ENCODE measurements at places on chromosomes 2 and 18.

GRCh38 chr2:143083636-143084035, 45.6 kb upstream of the ARHGAP15 start:
- DNase-seq, result no peak

GRCh38 chr18:69882965-69883668, 64.6 kb downstream of the CD226 start:
- no peak for DNase-seq

GRCh38 chr18:75249672-75250470, 39.3 kb downstream of the TSHZ1 start:
- no peak for DNase-seq

GRCh38 chr2:148430101-148430500, 214.4 kb upstream of the EPC2 start:
- no peak for DNase-seq

GRCh38 chr2:29620890-29621289, 300.5 kb downstream of the ALK start:
- DNase-seq, result no peak

DNA sequence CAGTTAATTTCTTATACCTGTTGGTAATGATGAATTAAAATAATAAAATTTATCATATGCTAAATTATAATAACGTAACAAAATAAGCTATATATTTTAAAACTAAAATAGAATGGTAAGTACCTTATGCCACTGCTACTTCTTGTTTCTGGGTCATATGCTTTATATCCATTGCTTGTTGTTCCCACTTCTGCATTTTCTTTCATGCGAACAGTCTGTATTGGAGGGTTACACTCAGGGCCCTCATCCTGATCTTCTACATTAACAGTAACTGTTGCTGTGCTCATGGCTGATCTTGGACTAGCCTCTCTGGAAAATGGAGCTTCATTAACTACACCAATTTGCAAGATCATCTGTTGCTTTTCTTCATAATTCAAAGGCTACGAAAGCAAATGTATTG, 22.2 kb downstream of the DSC2 start:
- DNase-seq, result no peak

GRCh38 chr18:23811176-23811575, 121.9 kb downstream of the LAMA3 start:
- DNase-seq, result no peak

DNA sequence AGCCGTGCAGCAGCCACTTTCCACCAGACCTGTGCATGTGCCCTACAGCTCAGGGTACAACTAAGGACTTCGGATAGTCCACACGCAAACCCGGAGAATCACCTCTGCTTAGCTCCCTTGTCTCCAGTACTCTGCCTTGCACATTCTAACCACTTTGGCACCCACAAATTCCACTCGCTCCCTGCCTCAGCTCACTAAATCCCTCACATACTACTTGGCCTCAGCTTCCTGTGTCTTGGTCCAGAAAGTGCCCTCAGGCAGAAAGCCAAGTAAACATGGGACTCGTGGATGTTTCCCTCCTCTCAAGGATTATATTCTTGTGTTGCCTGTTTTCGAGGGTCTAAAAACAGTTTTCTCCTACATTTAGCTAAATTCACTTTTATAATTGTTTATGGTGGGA, 157.8 kb upstream of the DAPL1 start:
- no peak for DNase-seq

DNA sequence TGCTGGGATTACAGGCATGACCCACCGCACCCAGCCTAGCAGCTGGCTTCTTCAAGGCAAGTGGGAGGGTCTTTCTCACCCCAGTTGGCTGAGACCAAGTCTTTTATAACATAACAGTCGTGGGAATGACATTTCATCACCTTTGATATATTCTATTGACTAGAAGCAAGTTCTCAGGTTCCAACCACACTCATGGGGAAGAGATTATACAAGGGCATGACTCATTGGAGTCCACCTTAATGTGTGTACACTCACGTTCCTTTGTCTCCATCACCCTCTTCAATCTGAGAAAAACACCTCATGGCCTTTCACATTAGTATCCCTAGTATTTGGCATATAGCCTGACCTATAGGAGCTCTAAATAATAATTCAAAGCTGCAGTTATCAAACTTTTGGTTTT, 2.8 kb upstream of the BBS5 start:
- no peak for DNase-seq

- no peak for DNase-seq
These were observed 1357.5 kb upstream of the CELF4 start for GRCh38 chr18:38923126-38923525.

DNA sequence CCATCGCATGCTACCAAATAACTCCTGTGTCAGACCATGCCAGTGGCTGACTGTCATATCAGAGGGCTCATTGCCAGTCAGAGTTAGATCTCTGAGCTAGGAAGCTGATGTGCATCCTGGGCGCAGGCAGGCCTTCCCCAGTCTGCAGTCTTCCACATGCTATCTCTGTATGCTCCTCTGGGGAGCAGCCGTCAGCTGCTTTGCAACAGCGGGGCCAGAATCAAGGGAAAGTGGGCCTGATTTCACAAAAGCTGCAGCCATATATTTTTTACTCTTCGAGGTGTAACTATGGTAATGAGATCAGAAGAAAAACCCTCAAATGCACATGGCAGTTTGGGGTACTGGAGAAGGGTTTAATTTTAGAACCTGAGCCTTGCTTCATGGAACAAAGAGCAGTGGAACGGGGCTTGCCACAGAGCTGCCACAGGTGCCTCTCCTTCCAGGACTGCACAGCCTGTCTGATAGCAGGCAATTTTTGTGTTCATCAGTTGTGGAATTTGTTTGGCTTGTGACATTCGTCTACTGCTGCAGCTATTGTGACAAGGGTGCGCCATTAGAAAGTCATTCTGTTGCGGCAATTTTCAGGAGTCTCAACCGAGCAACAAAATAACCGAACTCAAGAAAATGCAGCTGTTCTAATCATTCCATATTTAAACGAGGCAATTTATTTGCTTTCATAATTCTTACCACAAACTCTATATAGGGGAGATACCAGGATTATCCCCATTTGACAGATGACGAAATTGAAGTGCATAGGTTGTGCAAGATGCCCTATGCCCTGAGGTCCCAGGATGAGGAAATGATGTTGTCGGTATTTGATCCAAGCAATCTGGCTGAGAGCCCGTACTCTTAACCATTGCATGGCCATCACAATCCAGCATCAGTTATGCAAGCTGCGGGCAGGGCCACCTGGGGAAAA, 109.6 kb upstream of the CYRIA start:
- DNase-seq, result no peak

DNA sequence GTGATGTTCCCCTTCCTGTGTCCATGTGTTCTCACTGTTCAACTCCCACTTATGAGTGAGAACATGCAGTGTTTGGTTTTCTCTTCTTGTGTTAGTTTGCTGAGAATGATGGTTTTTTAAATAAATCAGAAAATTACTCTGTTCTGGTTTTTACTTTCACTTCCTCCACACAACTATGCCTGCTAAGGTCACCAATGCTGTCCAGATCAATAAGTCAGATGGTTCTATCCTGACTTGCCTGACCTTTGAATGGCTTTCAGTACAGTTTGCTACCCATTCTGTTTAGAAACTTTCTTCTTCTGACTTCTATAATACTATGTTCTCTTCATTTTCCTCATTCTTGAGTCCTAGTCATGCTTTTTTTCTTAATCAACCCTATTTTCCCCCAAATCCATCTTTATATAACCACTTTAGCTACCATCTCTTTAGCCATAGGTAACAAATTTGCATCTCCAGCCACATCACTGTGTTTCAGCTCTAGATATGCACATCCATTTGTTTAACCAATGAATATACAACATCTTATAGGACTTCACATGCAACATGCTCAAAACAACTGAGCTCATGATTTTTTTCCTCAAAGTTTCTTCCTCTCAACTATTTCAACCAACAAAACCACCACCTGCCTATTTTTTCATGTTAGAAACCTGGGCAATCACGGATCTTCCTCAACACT, 58.8 kb upstream of the SLC38A11 start:
- DNase-seq, result no peak

- DNase-seq, result no peak
These were observed 339.7 kb upstream of the SLC14A2 start for GRCh38 chr18:45275367-45276113.

GRCh38 chr18:77567205-77567604, 317.6 kb downstream of the GALR1 start:
- DNase-seq, result no peak

- no peak for DNase-seq
These were observed 75.5 kb downstream of the ASB1 start for GRCh38 chr2:238502088-238502810.

DNA sequence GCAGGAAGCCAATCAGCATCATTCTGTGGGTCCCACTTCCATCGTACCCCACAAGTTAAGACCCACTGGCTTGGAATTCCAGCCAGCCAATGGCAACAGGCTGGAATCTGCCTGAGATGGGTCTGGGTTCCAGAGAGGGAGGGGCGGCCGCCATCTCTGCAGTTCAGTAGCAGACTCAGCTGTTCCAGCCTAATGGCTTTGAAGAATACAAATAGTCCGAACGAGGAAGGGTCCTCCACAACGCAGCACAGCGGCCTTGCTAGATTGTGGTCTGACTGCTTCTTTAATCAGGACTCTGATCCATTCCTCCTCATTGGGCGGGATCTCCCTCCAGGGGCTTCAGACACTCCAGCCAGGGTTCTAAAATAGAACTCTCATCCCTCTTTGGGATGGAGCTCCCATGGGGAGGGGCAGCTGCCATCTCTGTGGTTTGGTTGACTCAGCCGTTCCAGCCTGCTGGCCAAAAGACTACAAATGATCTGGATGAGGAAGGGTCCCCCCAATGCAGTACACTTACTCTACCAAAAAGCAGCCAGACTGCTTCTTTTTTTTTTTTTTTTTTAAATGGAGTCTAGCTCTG, 42.7 kb upstream of the PAIP2B start:
- DNase-seq, result no peak

DNA sequence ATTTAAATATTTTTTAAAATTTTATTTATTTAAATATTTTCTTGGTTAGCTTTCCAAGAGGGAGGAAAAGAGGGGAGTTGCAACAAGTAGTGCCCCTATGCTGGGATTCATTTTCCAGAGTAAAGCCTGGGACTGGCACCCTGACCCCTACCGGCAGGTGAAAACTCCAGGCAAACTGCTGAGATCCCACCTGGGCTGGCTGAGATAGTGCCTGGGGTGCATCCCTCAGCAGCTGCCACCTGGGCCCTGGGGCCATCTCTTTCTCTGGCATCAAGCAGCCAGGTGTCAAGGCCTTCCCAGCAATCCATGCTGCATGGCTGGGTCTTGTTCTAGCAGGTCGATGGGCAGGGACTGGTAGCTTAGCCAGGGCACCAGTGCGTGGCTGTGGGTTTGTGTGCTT, 6.6 kb downstream of the SIX2 start:
- DNase-seq, result no peak

- DNase-seq, result no peak
These were observed 70.2 kb upstream of the LYPD6B start for GRCh38 chr2:148968301-148968700.

DNA sequence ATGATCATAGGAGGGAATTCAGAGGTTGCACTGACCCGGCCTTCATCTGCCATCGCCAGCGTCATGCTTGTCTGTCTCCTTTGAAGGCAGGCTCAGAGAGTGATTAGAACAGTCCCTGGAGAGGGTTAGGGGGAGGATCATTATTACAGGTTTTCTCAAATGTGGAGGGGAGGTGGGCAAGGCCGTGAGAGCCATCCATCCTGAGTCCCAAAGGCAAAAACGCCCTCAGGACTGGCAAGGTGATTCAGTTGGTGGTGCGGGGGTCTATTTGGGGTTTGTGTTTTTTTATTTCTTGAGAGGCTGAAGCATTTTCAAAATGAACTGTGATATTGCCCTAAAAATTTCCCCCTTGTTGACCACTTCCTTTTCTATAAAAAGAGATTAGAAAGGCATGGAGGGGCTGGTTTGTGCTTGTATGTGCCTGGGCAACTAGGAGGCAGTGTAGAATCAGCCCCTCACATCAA, 39.3 kb upstream of the GYPC start:
- no peak for DNase-seq

DNA sequence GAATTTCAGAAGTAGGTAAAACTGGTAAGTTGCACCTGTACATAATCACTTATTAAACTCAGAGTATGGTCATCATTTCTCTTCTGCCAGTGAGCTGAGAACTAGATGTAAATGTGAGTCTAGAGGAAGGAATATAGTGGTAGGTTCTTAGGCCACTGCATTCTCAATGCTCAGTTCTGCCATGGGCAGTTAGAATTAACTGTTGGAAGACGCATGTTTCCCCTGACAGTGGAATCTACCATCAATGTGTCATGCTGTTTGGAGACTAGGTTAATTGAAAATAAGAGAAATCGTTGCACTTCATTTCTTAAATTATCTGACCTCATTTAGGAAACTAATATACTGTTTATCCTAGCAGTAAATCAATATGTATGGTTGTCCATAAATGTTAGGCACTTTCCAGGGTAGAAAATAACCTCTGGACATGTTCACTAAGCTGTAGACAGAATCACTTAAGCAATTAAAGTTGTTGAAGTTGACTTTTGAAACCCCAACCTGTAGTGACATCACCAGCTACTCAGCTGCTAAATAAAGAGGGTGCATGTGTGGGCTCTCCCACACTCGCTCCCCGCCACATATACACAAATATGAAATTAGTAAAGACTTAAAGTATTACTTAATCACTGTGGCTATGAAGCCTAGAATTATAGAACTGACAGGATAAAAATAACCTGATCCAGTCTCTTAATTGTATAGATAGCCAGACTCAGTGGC, 91.5 kb upstream of the NOSTRIN start:
- DNase-seq, result no peak

- no peak for DNase-seq
These were observed 158.9 kb downstream of the SEPTIN10 start for GRCh38 chr2:109454765-109455394.

GRCh38 chr2:84857566-84857965, 23.3 kb downstream of the TRABD2A start:
- DNase-seq, result no peak

- peak; percentile 31 for DNase-seq
These were observed 16.5 kb downstream of the HS6ST1 start for GRCh38 chr2:128302011-128302743.

GRCh38 chr18:57589161-57589560, 2.7 kb upstream of the FECH start:
- no peak for DNase-seq

DNA sequence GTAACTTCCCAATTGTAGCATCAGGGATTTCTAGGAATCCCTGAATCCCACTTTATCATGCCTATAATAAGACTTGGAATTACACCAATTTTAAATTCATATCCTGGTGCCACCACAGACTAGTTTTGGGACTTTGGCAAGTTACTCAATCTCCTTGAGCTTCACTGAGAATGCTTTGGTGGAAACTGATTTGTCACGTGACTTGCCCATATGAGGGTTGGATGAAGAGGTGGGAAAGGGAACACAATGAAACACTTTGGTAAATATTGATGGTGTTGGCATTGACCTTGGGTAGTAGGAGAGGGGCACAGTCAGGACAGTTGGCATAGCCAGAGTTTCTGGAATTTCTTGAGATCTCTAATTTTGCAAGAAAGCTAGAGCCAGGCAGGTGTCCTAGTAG, 452.2 kb downstream of the SLC4A3 start:
- no peak for DNase-seq

- DNase-seq, result no peak
These were observed 287.7 kb downstream of the SRBD1 start for GRCh38 chr2:45323344-45323743.

DNA sequence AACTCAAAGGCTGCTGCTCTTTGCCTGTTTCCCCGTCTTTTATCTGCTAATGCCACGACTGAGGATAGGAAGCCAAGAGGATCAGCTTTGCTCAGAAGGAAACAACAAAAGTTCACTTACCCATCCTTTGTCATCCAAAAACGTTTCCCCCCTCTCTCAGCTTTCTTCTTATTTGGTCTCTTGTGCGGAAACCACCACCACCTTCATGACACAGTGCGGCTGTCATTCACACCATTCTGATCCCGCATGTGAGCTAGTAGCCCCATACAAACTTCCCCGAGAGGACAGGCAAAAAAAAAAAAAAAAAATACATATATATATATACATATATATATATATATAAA, 656 bp downstream of the LRRTM4 start:
- DNase-seq, result no peak
